Sigmoid colon (tissue), 7 donors: ENCODE measurements at places on chromosomes 4 and X. TPM values are rescaled to one million over a fixed set of nuclear protein-coding genes. Genes with fewer than 3 reads are reported as not detected.

Gene PAGE1
- not detected for total RNA-seq

Gene PROM1
- total RNA-seq = 2.8 TPM

Gene PNMA3
- 0.41 TPM for total RNA-seq

DNA sequence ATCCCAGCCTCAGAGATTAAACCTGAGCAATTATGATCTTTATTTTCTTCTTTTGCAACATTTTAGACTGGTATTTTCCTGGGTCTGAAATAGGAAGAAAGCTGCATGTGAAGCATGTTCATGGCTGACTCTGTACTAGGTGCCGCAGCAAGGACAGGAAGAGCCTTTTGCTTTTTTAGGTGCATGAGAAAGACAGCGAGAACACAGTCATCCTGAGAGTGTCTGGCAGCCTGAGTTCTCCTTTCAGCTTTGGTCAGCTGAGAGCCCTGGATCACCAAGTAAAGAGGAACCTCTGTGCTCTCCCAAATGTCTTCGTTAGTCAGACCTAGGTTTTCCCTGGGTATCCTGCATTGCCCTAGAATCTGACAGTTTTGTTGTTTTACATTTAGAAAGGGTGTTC, 29.8 kb downstream of the FAM149A start:
- H3K27me3 ChIP-seq = no peaks in the 10 kb centered on the region
- no peak for DNase-seq
- no peaks in the 10 kb centered on the region for H3K4me1 ChIP-seq

DNA sequence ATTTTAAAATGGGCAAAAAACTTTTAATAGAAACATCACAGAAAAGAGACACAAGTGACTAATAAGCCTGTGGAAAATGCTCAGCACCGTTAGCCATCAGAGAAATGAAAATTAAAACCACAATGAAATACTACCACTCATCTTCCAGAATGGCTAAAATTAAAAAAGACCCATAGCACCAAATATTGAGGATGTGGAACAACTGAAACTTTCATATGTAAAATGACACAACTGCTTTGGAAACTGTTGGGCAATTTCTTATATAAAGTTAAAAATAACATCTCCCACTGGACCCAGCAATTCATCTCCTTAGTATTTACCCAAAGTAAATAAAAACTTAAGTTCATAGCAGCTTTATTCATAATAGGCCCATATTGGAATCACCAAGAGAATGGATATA, 94.2 kb downstream of the TENM3 start:
- no peak for DNase-seq
- H3K27ac ChIP-seq = no peak overlapping the region

DNA sequence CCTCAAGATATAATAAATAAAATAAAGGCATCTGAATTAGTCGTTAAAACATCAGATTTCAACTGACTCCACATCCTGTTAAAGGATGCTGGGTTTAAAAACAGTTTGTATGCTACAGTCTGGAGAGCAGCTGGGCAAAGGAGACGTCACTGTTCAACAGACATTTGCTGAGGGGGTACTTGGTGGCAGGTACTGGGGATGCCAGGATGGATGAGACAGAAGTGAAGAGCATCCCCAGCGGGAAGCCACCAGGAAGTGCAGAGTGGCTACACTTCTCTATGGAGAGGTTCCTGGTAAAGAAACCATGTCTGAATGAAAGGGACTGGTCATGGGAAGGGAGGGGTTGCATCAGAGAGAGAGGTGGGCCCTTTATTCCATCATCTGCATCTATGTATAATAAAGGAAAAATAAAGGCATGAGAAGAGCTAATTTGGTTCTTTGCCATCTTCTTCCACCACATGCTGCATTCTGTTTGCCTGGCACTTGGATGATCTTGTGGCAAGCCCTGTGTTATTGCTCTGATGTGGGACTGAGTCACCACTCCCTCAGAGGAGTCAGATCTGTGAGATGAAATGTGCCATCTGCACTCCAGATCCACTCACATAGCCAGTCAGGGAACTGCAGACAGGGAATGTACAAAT, 145.0 kb downstream of the SOWAHB start:
- no peak for DNase-seq
- no peaks in the 10 kb centered on the region for H3K36me3 ChIP-seq
- no peaks in the 10 kb centered on the region for H3K27me3 ChIP-seq
- H3K4me1 ChIP-seq = peaks cover 19% of the 10 kb centered on the region
- no peak overlapping the region for H3K4me3 ChIP-seq
- no peak overlapping the region for H3K27ac ChIP-seq

DNA sequence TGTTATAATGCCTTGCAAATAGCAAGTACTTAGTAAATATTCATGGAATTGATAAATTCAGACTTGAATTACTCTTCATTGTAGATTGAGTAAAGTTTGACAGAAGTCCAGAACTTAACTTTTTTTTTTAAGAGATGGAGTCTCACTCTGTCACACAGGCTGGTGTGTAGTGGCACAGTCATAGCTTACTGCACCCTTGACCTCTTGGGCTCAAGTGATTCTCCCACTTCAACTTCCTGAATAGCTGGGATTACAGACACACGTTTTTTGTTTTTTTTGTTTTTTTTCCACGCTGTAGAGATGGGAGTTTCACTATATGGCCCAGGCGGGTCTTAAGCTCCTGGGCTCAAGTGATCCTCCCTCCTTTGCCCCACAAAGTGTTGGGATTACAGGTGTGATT, 32.1 kb downstream of the UBE2K start:
- DNase-seq = no peak
- H3K4me3 ChIP-seq = no peak overlapping the region
- H3K36me3 ChIP-seq = no peaks in the 10 kb centered on the region
- no peaks in the 10 kb centered on the region for H3K27me3 ChIP-seq
- peaks cover 15% of the 10 kb centered on the region for H3K4me1 ChIP-seq
- no peak overlapping the region for H3K27ac ChIP-seq

GRCh38 chr4:625631-626161, 323 bp downstream of the PDE6B start:
- no peaks in the 10 kb centered on the region for H3K27me3 ChIP-seq
- no peaks in the 10 kb centered on the region for H3K36me3 ChIP-seq
- no peak for DNase-seq
- H3K4me3 ChIP-seq = no peak overlapping the region

DNA sequence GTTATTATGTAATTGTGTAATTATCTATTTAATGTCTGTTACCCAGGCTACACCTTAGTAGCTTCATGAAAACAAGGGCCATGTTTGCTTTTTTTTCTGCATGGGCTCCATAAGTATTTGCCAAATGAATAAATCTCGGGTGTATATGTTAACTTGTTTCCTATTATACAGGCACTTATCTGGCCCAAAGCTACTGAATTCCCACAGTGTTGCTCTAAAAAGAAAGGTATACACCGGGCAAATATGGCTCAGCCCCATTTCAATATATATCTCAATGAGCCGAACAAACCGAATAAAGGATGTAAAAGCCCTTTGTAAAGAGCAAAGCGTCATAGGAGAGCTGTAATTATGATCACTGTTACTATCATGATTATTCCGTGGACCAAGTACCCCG, 767 bp downstream of the PAQR3 start:
- H3K4me3 ChIP-seq = peak overlapping the region; percentile 89
- H3K4me1 ChIP-seq = peaks cover 20% of the 10 kb centered on the region
- no peaks in the 10 kb centered on the region for H3K27me3 ChIP-seq
- no peak for DNase-seq
- H3K27ac ChIP-seq = peak overlapping the region; percentile 84

DNA sequence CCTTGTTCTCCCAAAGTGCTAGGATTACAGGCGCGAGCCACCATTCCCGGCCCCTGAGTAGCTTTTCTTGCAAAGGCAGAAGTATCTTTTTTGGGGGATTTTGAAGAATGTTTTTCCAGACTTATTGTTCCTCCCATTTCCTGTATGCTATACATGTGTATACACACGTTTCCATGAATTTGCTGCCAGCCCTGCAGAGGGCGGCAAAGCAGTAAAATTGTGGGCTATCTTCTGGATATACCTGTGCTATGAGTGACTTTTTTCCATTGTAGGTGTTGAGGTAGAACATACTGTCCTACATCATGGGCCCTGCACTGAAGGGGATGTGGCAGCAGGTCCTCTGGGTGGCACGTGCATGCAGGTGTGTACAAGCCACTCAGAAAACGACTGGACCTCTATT, 16.9 kb upstream of the MED28 start:
- H3K4me1 ChIP-seq = no peaks in the 10 kb centered on the region
- peaks cover 35% of the 10 kb centered on the region for H3K36me3 ChIP-seq
- no peak overlapping the region for H3K27ac ChIP-seq

- H3K36me3 ChIP-seq = no peaks in the 10 kb centered on the region
- no peak within 1 kb of the TSS for H3K27ac ChIP-seq
- H3K27me3 ChIP-seq = no peaks in the 10 kb centered on the region
- H3K4me1 ChIP-seq = no peaks in the 10 kb centered on the region
These were observed at the start of gene ARL13A for GRCh38 chrX:100969408-100969807. Gene ARL13A, plus strand, starts transcription at chrX:100969708. Its CDS starts 3,982 bp downstream, at chrX:100973690.
